ENCODE measurements at places on chromosomes 16 and 17.

DNA sequence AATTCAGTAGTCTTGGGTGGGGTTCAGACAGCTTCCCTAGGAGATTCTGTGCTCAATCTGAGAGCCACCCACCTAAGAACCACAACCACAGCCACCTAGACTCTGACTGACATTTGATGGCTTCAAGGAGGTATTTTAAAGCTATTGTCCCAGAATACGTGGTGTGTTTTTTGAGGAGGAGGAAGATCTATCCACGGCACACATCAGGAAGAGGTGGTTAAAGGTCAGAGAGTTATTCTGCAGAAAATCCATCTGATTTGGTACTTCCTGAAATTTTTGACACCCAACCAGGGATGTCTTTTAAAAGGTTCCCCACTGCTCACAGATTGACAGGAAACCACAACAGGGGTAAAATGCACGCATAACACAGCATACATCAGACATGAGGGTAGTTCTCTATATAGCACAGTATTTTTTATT is 25.1 kb downstream of the SMARCE1 start:
- no peak for DNase-seq

- no peak for DNase-seq
These were observed 17.4 kb downstream of the SYT17 start for GRCh38 chr16:19185510-19185851.

GRCh38 chr16:57500578-57501111 is 14.4 kb upstream of the DOK4 start:
- DNase-seq = peak; percentile 23

DNA sequence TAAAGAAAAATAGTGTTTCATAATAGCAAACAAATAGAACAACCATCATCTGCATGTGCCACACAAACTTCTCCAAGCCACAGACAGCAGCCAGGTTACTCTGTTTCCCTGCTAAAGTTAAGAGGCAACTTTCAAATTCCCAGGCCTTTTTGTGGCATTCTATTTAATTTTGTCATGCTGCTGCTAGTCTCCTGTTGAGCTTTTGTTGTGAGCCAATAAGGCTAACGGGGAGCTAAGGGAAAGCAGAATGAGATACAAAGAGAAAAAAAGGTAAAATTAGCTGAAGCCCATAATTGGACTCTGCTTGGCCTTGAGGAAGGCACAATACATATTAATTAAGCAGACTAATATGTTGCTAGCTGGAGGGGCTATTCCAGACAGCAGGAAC is 74.7 kb upstream of the GNAO1 start:
- no peak for DNase-seq

DNA sequence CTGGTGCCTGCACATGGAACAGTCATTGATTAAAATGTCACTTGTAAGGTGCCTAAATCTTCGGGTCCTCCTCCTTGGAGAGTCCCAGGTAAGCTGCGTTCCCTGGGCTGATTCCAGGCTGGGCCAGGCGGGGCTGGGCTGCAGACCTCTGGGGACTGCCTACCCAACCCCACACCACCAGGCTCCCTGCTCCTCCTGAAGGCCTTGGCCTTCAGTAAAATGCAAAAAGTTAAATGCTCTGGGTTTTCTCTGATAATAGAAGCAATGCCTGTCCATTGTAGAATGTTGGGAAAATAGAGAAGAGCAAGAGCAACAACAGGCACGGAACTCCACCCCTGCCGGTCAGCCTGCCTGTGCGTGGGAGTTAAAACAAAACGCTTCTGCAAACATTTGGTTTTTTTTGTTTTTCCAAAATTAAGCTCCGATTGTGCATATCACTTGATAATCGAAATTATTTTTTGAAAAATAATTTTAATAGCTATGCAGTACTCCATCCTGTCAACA is 363.9 kb downstream of the SEC14L1 start:
- peak; percentile 35 for DNase-seq

- DNase-seq = no peak
These were observed 29.6 kb downstream of the RBFOX1 start for GRCh38 chr16:7362231-7362630.

- DNase-seq = peak; percentile 41
These were observed 19.7 kb upstream of the GUCY2D start for GRCh38 chr17:7982666-7983065.

DNA sequence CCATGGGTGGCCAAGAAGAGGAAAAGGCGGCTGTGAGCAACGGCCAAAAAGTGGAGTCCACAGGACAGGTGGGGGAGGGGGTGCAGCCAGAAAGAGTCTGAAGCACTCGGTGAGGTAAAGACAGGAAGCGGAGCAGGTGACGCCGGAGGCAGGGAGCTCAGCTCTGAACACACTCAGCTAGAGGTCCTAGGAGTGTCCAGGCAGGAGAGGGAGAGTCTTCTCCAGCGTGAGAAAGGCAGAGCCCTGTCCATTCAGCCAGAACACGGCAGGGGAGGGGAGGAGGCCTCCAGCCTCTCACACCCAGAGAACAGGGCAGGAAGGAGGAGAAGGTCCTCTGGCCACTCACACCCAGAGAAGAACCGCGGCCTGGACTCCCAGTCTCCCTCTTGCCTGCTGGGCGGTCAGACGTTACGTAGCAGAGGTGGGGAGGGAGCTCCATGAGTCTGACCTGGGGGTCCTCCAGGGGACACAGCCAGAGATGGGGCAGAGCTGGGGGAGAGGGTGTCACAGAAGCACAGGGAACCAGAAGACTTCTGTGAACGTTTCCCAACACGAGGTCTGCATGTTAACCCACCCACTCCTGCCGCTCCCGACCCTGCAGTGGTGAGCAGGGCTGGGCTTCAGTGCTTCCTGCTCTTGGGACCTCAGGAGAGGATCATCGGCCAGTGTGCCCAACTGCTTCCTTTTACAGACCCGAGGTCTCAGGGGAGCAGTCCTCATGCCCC is 89.2 kb downstream of the ABR start:
- no peak for DNase-seq

DNA sequence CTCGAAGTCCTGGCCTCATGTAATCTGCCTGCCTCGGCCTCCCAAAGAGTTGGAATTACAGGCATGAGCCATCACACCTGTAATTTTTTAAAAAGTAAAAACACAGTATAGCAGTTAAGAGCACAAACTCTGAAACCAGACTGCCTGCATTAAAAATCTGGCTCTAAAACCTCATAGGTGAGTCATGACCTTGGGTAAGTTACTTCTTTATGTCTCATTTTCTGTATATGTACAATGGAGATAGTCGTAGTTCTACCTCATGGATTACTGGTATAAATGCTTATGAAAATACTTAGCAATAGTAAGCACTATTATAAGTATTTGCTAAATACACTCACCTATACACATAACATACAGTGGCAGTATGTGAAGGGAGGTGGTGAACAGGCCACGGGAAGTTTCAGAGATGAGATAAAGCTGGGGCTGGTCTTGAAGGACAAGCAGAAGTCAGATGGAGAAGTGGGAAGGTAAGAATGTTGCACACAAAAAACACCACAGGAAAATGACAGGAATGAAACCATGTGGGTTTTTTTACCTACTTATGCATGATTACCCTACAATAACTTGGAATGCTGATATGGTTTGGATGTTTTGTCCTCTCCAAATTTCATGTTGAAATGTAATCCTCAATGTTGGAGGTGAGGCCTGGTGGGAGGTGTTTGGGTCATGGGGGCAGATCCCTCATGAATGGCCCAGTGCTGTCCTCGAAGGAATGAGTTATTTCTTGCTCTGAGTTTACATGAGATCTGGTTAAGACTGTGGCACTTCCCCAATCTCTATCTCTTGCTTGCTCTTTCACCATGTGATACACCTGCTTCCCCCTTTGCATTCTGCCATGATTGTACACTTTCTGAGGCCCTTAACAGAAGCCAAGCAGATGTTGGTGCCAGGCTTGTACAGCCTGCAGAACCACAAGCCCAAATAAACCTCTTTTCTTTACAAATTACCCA is 33.9 kb downstream of the ZNF652 start:
- DNase-seq = no peak

DNA sequence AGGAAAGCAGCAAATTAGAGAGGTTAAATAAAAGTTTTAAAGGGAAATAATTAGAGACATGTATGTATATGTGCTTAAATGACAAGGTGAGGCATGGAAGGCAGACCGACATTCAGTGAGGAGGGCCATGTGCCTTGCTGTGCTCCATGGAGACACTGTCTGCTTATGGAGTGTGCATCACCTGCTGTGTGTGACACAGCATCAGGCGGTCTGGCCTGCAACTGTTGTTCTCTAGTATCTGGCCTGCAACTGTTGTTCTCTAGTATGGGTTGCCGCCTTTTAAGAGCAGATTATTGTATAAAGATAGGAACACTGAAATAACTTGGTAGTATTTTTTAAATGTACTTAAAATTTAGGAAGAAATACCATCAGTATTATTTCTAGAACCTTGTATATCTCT is 225.1 kb downstream of the LGALS9B start:
- no peak for DNase-seq

DNA sequence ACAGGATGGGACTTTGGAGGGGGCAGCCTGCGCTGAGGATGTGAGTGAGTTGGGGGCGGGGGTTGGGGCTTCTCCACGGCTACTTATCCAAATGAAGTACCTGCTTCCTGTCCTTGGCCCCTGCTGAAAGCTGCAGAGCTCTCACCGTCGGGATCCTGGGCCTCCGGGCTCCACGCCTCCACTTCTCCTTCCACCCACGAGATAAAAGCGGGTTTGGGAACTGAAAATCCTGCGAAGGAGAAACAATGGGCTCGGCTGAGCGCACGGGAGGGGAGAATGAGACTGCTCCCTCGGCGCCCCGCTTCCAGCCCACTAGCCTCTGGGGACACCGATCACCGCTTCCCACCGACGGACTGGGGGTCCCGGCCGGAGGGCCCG is 486 bp downstream of the ZNF785 start:
- DNase-seq = peak; percentile 18

DNA sequence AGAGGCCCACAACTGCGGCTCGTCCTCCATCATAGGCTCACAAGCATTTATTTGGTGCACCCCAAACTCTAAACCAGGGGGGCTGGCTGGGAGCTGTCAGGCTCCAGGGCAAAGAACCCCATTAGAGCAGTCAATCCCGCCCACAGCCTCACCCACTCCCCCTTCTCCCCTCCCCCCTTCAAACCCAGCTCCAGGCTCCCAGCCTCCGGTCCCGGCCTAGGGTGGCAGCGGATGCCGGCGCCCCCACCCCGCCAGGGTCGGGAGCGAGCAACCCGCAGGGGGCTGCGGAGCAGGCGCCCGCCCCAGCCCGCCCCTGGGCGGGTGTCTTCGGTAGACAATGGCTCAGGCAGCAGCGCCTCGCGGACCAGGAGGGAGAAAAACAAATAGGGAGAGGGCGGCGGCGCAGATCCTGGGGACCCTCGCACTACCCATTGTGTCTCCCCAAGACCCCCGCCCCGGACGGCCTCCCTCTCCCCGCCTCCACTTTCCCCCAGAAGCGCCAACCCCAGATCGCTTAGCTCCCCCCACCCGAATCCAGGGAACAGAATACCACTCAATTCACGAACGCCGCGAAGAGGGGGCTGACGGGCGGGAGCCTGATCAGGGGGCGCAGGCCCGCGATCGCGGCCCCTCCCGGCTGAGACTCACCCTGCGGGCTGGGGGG is 572 bp downstream of the FAM171A2 start:
- no peak for DNase-seq

- peak; percentile 87 for DNase-seq
These were observed 14.6 kb downstream of the SMTNL2 start for GRCh38 chr17:4598776-4599504.
